A549 treated with RU486 at 1 μM for 4 hours (cell line): ENCODE measurements at places on chromosomes 7 and 10. TPM values are rescaled to one million over a fixed set of nuclear protein-coding genes. Genes with fewer than 3 reads are reported as not detected.

Gene OR6B1
- total RNA-seq = not detected in 5 replicates

Gene ETV1
- 2.0 to 4.0 TPM (median 3.0 TPM) in 5 replicates for total RNA-seq

Gene MAGI2
- 0.16 to 0.51 TPM (median 0.36 TPM) in 5 replicates for total RNA-seq

Gene LIPN
- not detected in 5 replicates for total RNA-seq

Gene PRKG1
- not detected in 5 replicates for total RNA-seq

Gene NAT16
- total RNA-seq = 0.06 to 0.15 TPM (median 0.14 TPM) in 5 replicates

Gene RELN
- 0.12 to 0.13 TPM in 2 of 5 replicates, not detected in the others for total RNA-seq

Gene C10orf67
- total RNA-seq = 0.03 to 0.24 TPM (median 0.13 TPM) in 4 of 5 replicates, not detected in the other

Gene CRHR2
- total RNA-seq = 0.05 TPM in 1 of 5 replicates, not detected in the others

Gene TRIM74
- total RNA-seq = 0.15 to 0.65 TPM (median 0.45 TPM) in 3 of 5 replicates, not detected in the others

Gene CALY
- 0.54 to 1.3 TPM (median 0.72 TPM) in 5 replicates for total RNA-seq

Gene PLOD3
- total RNA-seq = 60.2 to 81.0 TPM (median 74.2 TPM) in 5 replicates

Gene SLC16A9
- 0.05 to 0.09 TPM (median 0.08 TPM) in 4 of 5 replicates, not detected in the other for total RNA-seq

Gene VWDE
- total RNA-seq = 0.18 to 0.99 TPM (median 0.40 TPM) in 5 replicates

Gene ELN
- 0.08 to 0.10 TPM (median 0.09 TPM) in 4 of 5 replicates, not detected in the other for total RNA-seq

Gene SRRM3
- 5.7 to 8.9 TPM (median 6.9 TPM) in 5 replicates for total RNA-seq

Gene ATG9B
- total RNA-seq = 0.62 to 1.1 TPM (median 0.87 TPM) in 5 replicates

Gene OLAH
- total RNA-seq = 0.05 TPM in 1 of 5 replicates, not detected in the others

Gene FMC1
- 15.8 to 39.1 TPM (median 30.3 TPM) in 5 replicates for total RNA-seq

Gene TMEM273
- total RNA-seq = not detected in 5 replicates

Gene LLCFC1
- not detected in 5 replicates for total RNA-seq

Gene NODAL
- total RNA-seq = not detected in 5 replicates

Gene MDH2
- total RNA-seq = 322 to 442 TPM (median 396 TPM) in 5 replicates

Gene ATP5MK
- total RNA-seq = 250 to 552 TPM (median 478 TPM) in 5 replicates

Gene CCDC7
- 0.22 to 1.5 TPM (median 0.54 TPM) in 5 replicates for total RNA-seq

Gene MICALL2
- total RNA-seq = 19.8 to 31.5 TPM (median 26.5 TPM) in 5 replicates

Gene OR6V1
- not detected in 5 replicates for total RNA-seq

Gene GIMAP4
- not detected in 5 replicates for total RNA-seq

Gene CYP3A7
- not detected in 5 replicates for total RNA-seq

Gene SPAM1
- not detected in 5 replicates for total RNA-seq

Gene UNCX
- 0.06 to 0.09 TPM (median 0.08 TPM) in 4 of 5 replicates, not detected in the other for total RNA-seq

Gene STEAP1
- total RNA-seq = 9.8 to 17.7 TPM (median 13.9 TPM) in 5 replicates

Gene DENND2A
- total RNA-seq = 0.22 to 0.45 TPM (median 0.32 TPM) in 5 replicates

Gene SERPINE1
- total RNA-seq = 868 to 1,053 TPM (median 898 TPM) in 5 replicates

Gene KCNH2
- 0.29 to 0.61 TPM (median 0.37 TPM) in 5 replicates for total RNA-seq

Gene CFAP70
- total RNA-seq = 0.11 to 0.16 TPM (median 0.14 TPM) in 5 replicates

Gene CYP3A5
- 1.1 to 1.6 TPM (median 1.5 TPM) in 5 replicates for total RNA-seq

Gene TAS2R3
- not detected in 5 replicates for total RNA-seq

Gene MET
- total RNA-seq = 57.3 to 103 TPM (median 96.4 TPM) in 5 replicates

Gene SPDYE5
- not detected in 5 replicates for total RNA-seq

Gene RBM28
- total RNA-seq = 54.4 to 67.3 TPM (median 57.4 TPM) in 5 replicates

Gene CTTNBP2
- total RNA-seq = 0.12 to 0.32 TPM (median 0.15 TPM) in 5 replicates

Gene ASAH2B
- 2.7 to 4.9 TPM (median 4.0 TPM) in 5 replicates for total RNA-seq

Gene TCERG1L
- not detected in 5 replicates for total RNA-seq

Gene OR13A1
- not detected in 5 replicates for total RNA-seq

Gene MRC1
- total RNA-seq = 0.01 to 0.08 TPM (median 0.05 TPM) in 4 of 5 replicates, not detected in the other

Gene SLC16A12
- total RNA-seq = 0.05 TPM in 1 of 5 replicates, not detected in the others

Gene SPDYE1
- not detected in 5 replicates for total RNA-seq

Gene HOGA1
- 0.83 to 1.7 TPM (median 0.93 TPM) in 5 replicates for total RNA-seq

Gene BTBD16
- total RNA-seq = 0.32 to 0.80 TPM (median 0.49 TPM) in 5 replicates

Gene HOXA10
- 6.4 to 8.3 TPM (median 7.5 TPM) in 5 replicates for total RNA-seq

Gene TMEM213
- not detected in 5 replicates for total RNA-seq

Gene GNGT1
- total RNA-seq = not detected in 5 replicates

Gene TFEC
- 0.06 TPM in 1 of 5 replicates, not detected in the others for total RNA-seq

Gene CELF2
- total RNA-seq = 0.05 TPM in 1 of 5 replicates, not detected in the others

Gene EDRF1
- total RNA-seq = 10.7 to 19.1 TPM (median 16.9 TPM) in 5 replicates

Gene DLG5
- total RNA-seq = 26.6 to 33.4 TPM (median 30.6 TPM) in 5 replicates
